ENCODE measurements at places on chromosomes 2 and 18.
A peak's percentile ranks its signal among the peaks of the same experiment; 100 is the strongest.

- DNase-seq: no peak
These were observed 227.5 kb downstream of the TPGS2 start for GRCh38 chr18:36601316-36601715.

GRCh38 chr2:182611009-182611408 lies 105.0 kb upstream of the DNAJC10 start:
- no peak for DNase-seq

DNA sequence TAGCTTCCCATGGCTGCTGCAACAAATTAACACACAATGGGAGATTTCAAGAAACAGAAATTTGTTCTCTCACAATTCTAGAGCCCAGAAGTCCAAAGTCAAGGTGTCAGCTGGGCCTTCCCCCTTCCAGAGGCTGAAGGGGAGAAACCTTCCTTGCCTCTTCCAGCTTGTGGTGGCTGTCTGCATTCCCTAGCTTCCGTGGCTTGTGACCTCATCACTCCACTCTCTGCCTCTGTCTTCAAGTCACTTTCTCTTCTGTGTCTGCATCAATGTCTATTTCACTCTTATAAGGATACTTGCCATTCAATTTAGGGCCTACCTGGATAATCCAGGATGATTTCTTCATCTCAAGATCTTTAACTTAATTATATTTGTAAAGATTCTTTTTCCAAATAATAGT lies 16.8 kb upstream of the SRBD1 start:
- no peak for DNase-seq

- DNase-seq: peak; percentile 13
These were observed 269.2 kb downstream of the LRATD1 start for GRCh38 chr2:14901737-14902136.

GRCh38 chr2:136378712-136379595 lies 261.0 kb upstream of the CXCR4 start:
- no peak for DNase-seq

- DNase-seq: no peak
These were observed 45.7 kb downstream of the QPCT start for GRCh38 chr2:37389989-37390765.

GRCh38 chr2:138023298-138023697 lies 59.0 kb downstream of the HNMT start:
- no peak for DNase-seq

All from tibial nerve (tissue), 4 donors.